Astrocyte of the hippocampus (primary cell): ENCODE measurements at places on chromosomes 5 and 9.

DNA sequence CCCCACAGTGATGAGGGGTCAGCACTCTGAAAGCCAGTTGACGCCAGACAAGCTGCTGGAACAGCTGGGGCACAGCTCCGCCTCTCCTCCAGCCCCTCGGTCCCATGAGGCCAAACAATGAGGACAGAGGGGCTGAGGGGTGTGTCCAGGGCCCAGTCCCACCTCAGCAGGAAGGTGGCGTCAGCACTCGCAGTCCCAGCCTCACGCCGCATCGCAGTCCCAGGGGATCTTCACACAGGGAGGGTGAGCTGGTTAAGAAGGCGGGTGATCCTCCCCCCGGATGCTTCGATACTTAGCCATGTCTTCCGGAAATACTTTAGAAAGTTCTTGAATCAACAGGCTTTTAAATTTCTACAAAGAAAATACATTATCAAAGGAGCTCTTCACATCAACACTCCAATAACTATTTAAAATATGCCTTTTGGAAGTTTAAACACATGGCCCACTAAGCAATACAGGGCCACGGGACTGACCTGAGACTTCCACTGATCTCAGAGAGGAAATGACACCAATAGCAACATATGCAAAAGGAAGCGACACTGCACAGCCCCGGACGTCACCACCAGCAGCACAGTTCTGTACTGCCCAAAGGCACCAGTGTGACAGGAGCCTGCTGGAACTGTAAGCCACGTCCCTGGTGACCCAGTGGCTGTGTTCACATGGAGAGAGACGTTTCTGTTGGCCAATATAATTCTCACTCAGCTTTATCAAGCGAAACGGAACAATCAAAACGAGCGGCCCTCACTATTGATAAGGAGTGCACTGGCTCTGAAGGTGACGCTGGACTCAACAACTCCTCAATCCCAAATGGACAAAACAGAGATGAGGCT, 5.9 kb downstream of the MED10 start:
- DNase-seq = no peak

- DNase-seq = peak; percentile 29
Measured at GRCh38 chr9:19231126-19231903, 822 bp downstream of the DENND4C start.

DNA sequence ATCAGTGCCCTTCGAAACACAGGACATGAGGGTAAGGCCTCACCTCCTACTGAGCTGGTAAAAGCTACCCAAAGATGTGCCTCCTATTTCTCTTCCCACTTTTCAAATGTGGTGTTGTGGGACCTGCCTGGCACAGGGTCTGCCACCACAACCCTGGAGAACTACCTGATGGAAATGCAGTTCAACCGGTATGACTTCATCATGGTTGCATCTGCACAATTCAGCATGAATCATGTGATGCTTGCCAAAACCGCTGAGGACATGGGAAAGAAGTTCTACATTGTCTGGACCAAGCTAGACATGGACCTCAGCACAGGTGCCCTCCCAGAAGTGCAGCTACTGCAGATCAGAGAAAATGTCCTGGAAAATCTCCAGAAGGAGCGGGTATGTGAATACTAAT, 1.9 kb downstream of the IRGM start:
- no peak for DNase-seq

DNA sequence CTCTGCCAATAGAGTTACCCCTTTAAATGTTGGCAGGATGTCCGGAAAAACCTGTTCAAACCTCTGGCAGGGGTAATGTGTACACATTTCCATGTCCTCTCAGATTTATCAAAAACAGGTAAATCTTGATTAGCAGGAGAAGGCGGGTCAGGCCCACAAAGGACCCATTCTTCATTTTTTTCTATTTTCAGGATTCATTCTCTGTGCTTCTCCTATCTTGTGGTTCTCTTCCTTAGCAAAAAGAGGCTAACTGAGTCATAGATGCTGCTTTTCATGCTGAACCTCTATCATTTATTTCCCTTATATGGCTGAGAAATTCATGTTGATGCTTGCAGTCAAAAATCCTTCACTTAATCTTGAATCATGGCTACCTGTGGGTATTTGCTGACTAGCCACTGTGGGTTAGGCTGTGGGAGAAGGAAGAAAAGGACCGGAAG, 112.7 kb upstream of the IQGAP2 start:
- peak; percentile 13 for DNase-seq

- DNase-seq = no peak
Measured at GRCh38 chr5:151140686-151141459, 16.7 kb downstream of the ANXA6 start.

- peak; percentile 69 for DNase-seq
Measured at GRCh38 chr9:114504341-114505186, 709 bp downstream of the WHRN start.

- peak; percentile 76 for DNase-seq
Measured at GRCh38 chr9:89497978-89498851, at the start of gene SEMA4D. TSS of gene SEMA4D (minus strand) at chr9:89498113. CDS start at chr9:89405456, 92,657 bp downstream.

DNA sequence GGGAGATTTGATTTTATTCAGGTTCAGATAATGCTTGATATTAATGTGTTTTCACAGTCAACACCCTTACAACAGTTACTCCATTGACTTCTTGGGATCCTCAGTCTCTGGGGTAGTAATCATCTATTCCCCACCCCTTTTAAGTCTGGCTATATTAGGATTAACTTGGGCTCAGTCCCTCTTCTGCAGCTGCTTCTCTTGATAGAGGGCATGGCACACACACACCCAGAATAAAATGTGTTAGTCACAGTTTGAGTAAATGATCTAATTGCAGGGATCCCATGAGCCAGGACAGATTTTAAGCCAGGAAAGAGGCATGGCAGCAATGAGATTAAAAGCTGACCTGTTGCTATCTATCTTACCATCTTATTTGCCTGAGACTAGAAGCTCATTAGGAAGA, 53.7 kb upstream of the VLDLR start:
- peak; percentile 9 for DNase-seq

DNA sequence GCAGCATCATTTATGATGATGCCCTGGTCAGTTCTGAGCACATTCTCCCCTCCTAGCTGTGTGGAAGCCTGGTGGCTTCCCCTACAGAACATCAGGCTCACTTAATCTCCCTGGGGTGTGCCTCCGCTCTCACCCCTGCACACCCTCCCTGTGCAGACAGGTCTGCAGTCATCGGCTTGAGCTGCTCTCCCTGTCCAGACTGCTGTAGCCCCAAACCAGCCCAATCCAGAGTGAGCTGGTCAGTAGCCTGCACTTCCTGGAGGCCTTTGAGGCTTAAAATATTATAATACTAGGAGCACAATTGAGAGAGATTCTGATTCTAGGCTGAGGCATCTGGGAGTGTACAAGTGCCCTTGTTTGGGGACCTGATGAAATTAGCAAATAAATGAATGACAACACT, 60.2 kb downstream of the PPARGC1B start:
- no peak for DNase-seq

DNA sequence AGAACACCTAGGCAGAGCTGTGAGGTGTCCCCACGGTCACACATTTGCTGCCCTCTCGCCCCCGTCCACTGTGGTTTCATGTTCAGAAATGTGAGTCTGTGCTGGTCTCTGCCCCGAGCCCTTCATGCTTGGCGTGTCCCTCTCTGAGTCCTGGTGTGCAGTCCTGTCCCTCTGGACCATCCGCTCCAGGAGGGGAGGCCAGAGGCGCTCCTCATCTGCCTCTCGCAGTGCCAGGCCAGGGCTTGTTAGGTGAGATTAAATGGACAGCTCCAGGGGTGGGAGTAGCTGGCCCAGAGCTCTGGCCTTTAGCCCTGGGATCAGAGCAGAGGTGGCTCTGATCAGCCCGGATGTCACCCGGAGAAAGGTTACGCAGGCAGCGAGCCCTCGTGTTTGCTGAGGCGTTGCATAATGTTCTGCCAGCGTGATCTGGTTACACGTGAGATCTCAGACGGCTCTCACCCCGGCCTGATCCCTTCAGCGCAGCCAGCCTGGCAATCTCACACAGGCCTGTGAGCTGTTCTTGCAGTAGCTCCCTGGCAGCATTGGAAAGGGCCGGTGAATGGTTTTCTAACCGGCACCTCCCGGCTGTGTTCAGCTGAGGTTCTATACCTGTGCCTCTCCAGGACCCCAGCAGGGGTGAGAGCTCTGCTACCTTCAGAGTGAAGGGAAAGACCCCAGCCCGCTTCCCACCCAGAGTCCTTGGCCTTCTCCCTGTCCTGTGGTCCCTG, 24.5 kb downstream of the PTGES2 start:
- no peak for DNase-seq

GRCh38 chr9:89394412-89394811, 76.1 kb downstream of the SECISBP2 start:
- DNase-seq = no peak

DNA sequence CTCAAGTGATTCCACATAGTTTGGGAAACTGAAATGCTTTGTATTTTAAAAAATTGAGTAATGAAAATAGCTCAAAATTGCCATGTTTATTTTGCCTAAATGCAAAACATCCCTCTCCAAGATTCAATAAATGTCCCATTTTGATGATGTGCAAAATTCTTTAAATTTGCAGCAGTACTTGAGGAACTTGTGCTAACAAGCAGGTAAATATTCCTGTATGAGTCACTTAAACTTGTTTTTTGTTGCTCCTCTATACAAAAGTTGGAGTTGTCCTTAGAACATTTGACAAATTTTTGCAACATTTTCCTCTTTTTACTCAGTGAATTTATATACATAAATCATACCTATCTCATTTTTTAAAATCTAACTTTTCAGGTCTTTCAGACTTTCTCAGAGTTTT, 280.2 kb downstream of the CDH12 start:
- no peak for DNase-seq

DNA sequence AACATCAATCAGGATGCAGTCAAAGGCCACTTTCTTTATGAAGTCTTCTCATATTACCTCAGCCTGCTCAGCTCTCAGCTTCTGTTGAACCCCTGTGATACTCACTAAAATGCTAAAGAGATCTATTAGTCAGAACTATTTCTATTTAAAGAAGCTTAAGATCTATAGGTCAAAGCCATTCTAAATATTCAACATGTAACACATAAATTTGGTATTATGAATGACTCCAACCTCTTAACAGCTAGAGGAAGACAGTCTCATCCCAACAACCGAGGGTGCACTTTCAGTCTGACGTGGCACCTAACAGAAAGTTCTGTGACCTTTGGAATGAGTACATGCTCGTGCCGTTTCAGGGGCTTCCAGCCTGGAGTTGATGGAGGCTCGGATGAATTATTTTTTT, 301.5 kb upstream of the VLDLR start:
- no peak for DNase-seq

DNA sequence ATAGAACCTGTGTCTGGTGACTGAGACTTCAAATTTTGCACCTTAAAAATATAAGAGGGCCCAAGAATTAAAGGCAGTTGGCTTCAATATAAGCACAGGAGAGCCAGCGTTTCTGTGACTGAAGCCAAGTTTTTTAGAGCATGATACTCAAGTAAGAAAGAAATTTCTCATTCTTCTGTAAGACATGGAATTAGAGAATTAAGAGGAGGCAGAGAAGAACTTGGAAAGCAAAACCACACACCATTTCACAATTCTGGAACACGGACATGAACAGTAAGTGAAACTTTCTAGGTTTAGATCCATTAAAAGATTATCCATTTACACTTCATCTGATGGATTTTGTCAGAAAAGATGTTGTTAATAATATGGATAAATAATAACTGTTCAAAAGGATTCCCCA, 8.9 kb upstream of the AGXT2 start:
- no peak for DNase-seq

GRCh38 chr9:2761424-2761823, 44.1 kb downstream of the KCNV2 start:
- DNase-seq = no peak

DNA sequence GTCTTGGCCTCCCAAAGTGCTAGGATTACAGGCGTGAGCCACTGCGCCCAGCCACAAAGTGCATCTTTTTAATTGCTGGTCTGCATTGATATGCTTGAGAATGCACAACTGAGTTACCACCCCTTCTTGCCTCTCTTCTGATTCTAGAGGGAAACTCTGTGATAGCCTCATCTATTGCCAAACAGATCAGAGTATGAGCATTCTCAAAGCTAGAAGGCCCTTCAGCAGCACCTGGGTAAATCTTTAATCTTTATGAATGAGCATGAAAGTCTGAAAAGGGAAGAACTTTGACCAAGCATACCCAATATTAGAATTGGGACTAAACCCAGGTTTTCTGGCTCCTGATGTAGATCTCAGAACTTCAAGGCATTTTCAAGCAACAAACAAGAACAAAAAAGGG, 298.3 kb upstream of the TNC start:
- no peak for DNase-seq

GRCh38 chr5:174589011-174589410, 135.4 kb upstream of the MSX2 start:
- no peak for DNase-seq

DNA sequence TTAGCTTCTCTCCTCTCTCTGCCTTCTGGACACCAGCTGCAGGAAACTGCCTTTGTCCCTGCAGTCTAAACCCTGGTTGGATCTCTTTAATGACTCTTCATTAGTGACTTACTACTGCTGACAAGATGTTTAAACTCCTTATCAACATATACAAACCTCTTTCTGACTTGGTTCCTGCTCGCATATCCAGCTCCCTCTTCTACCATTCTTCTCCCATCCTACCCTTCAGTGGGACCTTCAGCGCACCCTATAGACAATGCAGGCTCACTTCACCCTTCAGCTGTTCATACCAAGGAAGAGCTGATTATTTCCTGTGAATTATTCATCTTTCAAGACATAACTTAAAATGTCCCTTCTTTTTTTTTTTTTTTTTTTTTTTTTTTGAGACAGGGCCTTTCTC, 436.5 kb downstream of the KIAA0825 start:
- DNase-seq = no peak
